ENCODE measurements at places on chromosomes 13 and 19.

DNA sequence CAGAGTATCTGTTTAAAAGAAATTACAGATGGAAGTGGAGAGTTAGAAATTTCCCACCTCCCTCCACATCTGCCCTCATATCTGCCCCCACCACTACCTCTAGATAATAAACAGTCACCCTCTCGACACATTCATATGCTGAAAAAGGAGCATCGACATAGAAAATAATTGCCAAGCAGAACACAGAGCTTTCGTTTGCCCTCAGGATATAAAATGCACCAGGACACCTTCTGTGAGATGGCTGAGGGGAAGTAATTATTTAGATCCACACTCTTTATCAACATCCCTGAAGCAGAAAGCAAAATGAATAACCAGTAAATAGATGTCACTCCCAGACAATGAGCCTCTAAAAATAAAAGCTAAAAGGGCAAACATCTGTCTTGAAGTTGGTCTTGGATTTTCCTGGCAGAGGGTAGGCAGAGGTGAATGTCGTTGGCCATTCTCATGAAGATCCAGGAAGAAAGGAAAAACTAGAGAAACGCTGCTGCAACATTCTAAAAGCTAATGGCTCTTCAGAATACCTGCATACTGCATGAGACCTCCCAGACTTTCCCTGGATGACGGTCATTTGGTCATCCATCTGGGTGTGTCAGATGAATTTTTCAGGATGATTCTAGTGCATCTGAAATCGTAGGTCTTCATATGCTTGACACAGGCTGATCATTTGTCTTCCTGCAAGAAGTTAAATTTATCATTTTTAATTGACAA is 527.5 kb downstream of the RFC3 start:
- DNase-seq: no peak

GRCh38 chr13:109910194-109910593 is 123.8 kb upstream of the IRS2 start:
- DNase-seq: no peak

DNA sequence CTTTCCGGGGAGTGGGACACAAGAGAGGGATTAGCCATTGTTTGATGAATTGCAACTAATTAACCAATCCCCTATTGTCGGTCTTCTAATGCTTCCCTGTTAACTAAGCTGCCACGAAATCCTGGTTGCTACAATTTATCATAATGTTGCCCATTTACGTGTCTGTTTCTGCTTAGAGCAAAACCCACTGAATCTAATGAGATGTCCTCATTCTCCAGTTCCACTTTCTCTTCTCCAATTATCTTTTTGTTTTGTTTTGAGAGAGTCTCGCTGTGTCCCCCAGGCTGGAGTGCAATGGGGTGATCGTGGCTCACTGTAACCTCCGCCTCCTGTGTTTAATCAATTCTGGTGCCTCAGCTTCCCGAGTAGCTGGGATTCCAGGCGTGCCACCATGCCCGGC is 5.2 kb upstream of the DPP9 start:
- no peak for DNase-seq

- DNase-seq: no peak
Measured at GRCh38 chr13:44930963-44931623, 58.2 kb downstream of the NUFIP1 start.

DNA sequence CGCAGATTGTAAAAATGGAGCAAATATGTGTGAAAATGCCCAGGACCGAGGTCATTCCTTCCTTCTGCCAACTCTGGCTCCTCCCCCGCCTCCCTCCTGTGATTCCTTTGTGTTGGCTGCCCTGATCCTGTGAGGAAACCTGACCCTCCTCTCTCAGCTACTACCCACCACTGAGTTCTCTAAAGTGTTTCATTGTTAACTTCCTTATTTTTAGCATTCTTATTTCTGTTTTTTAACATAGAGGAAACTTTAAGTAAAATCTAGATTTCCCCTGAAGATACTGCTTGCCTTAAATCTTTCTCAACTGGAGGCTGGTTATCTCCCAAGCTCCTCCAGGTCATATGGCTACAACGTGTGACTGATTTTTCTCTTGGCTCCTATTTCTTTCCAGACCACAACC is 21.7 kb upstream of the FBXL3 start:
- no peak for DNase-seq

- no peak for DNase-seq
Measured at GRCh38 chr13:44464471-44464870, 90.8 kb downstream of the SERP2 start.

GRCh38 chr13:39563470-39563735 is 39.6 kb downstream of the LHFPL6 start:
- DNase-seq: no peak
